ENCODE measurements at places on chromosomes 7 and 10.

- DNase-seq: no peak
These were observed 258.3 kb downstream of the GATA3 start for GRCh38 chr10:8312781-8313180.

GRCh38 chr10:122237331-122237990 is 33.6 kb upstream of the BTBD16 start:
- no peak for DNase-seq

- DNase-seq: no peak
These were observed 335.3 kb downstream of the FGFR2 start for GRCh38 chr10:121262774-121263430.

- no peak for DNase-seq
These were observed 64.4 kb downstream of the TBXAS1 start for GRCh38 chr7:139893461-139893860.

- DNase-seq: no peak
These were observed 22.6 kb upstream of the PRTFDC1 start for GRCh38 chr10:24974976-24975375.

GRCh38 chr7:136914016-136914415 is 45.6 kb downstream of the CHRM2 start:
- no peak for DNase-seq

DNA sequence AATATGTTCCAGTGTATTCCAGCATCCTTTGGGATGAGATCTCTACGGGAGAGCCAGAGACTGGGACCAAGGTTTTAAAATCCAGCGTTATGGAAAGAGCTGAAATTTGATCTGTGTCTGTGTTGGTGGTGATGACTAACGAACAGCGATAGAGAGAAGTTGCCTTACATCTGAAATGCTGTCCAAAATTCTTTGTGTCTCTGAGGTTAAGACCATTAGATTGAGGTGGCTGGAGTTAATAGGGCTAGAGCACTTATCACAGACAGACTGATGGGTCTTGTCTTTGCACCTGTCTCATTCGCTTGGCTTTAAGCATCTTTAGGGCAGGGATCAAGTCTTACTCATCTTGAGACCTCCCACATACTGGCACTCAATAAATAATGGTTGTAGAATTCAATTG is 41.0 kb upstream of the RAPGEF5 start:
- DNase-seq: no peak

- DNase-seq: no peak
These were observed 151.5 kb downstream of the JAZF1 start for GRCh38 chr7:28029051-28029450.

DNA sequence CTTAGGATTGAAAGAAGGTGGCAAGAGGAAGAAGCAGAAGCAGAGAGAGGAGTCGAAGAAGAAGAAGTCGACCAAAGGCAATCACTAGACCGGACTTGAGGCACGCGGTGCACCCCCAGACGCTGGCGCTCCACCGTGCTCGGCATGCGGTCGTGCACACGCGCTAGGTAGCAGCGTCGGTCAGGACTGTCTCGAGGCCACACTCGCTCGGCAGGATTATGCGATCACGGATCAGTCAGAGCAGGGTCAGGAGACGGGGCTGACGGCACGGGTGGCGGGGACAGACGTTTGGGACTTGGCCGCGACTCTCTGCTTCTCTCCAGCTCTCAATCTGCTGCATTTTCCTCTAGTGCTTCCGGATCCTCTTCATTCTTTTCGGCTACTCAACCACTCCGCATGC is 79.2 kb downstream of the DNAJB6 start:
- no peak for DNase-seq

DNA sequence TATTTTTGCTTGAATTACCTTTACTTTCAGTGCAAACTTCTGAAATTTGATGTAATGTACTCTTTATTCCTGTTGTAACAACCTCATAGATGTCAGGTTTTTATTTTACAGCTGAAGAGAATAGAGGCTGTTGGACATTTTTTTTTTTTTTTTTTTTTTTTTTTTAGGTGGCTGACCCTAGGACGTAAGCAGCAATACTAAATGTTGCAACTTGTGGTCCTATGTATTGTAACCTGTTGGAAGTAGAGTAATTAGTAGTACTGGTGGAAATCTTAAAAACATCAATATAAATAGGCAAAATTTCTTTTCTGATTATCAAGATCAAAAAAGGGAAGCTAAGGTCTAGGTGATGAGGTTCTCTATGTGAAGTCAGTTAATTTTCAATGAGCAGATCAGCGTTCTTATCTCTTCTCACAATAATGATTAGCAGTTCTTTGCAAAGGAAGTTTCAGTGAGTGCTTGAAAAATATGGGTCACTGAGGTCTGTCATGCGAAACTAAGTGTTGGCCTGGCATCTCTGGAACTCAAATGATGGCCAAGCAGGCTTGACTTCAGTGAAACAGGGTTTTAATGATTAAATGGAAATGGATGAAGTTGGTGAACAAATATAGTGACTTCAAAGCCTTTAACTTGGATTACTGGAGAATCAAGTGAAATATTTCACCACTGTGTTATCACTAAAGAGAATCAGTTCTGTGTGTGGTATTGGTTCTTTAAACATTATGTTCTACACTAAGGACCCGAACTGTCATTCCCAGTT is 42.7 kb downstream of the BICC1 start:
- no peak for DNase-seq

DNA sequence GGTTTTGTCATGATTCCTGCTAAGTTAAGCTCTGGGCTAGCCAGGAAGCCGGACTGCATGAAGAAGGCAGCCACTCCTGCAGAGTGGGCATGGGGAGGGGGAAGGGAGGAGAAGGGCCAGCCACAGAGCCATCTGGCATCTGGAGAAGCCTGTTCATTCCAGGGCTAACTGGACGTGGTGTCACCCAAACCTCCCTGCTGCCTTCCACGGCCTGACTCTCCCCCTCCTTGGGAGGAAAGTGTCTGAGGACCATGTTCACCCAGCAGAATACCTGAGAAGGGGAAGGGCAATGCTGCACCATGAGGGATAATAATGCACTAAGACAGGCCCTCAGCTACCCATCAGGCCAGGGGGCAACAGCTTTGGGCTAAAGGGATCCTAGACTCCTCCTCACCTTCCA is 15.4 kb downstream of the AQP1 start:
- DNase-seq: no peak

- DNase-seq: no peak
These were observed 255.4 kb upstream of the MYO3A start for GRCh38 chr10:25678666-25679065.

DNA sequence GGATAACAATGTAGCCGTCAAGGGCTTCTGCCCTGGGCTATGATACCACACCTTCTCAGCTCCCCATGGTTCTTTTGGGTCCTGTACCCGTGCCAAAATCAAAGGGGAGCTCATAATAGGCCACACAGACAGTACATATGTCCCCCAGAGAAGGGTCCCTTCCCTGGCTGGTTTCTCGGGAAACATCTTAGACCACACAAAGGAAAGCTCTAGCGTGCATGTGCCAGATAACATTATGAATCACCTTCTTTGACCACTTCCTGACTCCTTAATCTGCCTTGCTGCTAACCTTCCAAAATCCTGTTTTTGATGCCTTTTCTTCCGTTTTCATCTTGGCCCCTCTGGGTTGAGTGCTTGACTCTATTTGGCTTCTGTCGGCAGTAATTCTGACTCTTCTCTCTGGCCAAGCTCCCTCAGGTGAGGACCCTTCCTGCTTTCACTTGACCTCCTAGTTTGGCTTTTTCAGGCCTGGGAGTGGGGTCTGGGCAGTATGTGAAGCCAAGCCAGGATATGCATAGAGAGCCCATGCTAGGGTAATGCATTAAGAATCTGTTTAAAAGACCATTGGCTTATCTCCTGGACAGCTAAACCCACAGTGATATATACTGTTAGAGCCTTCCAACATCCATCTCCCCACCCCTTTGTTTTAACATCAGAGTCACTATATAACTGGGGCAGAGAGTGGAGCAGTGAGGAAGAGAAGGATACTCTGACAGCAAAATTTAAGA is 84.8 kb downstream of the ANLN start:
- no peak for DNase-seq

DNA sequence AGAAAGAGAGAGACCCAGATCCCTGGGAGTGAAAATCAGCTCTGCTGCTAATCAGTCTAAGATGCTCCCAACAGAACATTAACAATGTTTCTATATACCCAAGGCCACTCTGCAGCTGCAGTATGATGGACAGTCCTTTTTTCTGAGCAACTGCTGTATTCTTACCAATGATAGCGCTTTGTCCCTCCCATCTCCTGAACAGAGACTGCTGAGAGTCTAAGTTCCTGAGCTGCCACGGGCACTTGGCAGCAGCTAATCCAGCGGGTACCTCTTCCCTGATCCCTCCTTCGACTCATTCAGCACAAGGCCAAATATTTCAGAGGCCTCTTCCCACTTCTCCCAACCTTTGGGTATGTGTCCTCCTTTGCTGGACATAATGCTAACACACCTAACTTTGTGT is 7.7 kb downstream of the CPVL start:
- DNase-seq: no peak

- no peak for DNase-seq
These were observed 19.4 kb upstream of the SH3PXD2A start for GRCh38 chr10:103874730-103875129.

- no peak for DNase-seq
These were observed 169.9 kb upstream of the POT1 start for GRCh38 chr7:125099519-125099918.

DNA sequence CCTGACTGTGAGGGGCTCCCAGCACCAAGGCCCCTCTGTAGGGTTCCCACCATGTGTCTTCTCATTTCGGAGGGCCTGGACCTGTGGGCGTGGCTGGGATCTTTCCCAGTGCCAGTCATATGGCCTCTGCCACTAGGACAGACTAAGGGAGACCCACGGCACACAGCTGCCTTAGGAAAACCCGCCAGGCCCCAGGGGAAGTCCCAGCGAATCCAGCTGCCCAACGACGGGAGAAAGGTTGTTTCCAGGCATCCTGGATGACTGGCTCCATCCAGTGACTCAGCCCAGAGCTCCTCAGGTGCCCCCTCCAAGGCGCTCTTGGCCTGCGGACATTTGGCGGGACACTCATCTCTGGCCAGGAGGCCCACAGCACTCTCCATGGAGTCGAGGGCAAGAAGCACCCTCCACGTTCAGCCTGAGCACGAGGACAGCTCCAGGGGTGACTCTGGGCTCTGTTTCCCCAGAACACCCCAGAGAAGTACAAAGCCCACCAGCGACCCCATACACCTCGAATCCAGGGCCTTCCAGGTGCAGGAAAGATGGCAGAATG is 39.9 kb downstream of the PWWP2B start:
- DNase-seq: no peak

DNA sequence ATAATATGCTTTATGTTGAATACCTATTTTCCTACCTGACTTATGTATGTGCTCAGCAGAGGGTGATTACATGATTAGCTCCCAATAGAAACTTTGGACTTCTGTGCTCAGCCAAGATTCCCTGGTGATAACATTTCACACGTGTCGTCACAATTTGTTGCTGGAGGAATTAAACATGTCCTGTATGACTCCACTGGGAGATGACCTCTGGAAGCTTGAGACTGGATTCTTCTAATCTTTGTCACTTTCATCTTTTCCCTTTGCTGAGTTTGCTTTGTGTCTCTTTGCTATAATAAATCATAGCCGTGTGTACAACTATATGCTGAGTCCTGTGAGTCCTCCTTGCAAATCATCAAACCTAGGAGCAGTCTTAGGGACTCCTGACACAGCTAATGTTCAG is 120.9 kb upstream of the LRRTM3 start:
- no peak for DNase-seq

Measured in stimulated activated CD8-positive, alpha-beta memory T cell treated with anti-CD3 and anti-CD28 coated beads, Interleukin-15, amount 100 ng/mL, for 4 hours (primary cell).